Activated T-cell treated with anti-CD3 and anti-CD28 coated beads, Interleukin-2, amount 50 U/mL, for 4 hours (primary cell): ENCODE measurements at places on chromosomes 6 and 20.

DNA sequence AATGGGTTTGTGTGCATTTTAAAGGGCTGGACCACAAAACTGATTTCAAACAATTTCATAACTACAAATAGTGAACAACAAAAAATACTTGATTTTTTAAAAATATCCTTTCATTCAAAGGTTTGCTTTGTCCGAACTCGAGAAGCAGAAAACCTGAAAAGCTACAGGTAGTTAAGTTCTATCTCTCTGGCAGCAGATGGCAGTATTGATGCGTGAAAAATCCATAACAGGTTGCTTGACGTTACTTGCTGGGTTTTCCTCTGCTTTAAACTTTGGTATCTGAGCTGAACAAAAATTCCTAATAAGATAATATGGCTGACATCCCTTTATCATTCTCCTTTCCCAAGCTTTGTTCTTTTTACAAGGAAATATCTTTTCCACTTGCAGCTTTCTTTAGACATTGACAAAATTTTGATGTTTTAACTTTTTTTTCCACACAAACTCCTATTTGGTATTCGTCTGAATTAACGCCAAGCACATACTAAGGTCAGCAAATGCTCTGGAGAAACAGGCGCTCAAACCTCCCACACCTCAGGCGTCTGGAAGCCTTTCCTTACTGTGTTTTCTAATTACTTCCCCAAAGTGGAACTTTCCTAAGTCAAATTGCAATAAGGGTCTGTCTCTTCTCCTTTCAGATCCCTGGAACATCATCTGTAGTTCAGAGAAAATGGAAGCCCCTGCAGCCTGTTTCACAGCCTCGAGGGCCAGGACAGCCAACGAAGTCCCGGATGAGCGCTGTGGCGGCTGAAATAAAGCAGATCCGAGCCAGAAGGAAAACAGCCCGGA is 50.3 kb upstream of the GFRAL start:
- no peak for DNase-seq

DNA sequence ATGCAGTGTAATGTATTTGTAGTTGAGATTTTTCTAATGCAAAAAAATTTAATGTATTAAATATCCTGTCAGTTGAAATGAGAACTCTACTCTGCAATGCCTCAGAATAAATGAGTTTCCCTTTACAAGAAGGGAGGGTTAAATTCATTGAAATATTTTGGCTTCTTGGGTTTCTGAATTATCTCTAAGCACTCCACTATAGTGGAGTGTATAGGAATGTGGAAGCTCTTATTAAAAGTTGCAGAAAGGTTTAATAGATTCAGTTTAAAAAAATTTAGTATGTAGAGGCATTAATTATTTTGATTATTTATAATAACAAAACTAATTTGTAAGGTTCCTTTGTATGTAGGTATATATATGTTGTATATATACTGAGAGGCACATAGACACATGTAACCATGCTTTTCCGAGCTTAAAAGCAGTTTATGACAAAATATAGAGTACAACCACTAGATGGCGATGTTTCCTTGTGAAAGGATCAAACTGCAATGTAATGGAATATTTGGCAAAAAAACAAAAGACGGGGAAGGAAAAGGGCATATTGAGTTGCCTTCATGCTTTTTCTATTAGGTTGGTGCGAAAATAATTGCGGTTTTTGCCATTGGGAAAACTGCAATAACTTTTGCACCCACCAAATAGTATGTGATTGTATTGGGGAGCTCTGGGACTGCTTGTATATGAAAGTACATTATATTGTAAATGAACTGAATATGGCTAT is 144.2 kb downstream of the MYO6 start:
- DNase-seq, result no peak

DNA sequence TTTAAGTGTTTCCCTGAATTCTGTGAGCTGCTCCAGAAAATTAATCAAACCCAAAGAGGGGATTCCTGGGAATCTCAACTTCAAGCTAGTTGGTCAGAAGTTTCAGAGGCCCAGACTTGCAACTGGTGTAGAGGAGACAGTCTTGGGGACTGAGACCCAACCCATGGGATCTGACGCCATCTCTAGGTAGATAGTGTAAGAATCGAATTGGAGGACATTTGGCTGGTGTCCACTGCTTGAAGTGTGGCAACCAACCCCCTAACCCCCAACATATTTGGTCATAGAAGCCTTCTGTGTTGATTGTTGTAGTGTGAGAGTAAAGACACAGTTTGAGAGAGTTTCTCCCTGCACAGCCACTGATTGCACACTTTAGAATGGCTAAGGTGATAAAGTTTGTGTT is 103.5 kb upstream of the CARMIL1 start:
- no peak for DNase-seq

GRCh38 chr6:138336221-138336620 is 41.5 kb upstream of the SMIM28 start:
- DNase-seq, result no peak

DNA sequence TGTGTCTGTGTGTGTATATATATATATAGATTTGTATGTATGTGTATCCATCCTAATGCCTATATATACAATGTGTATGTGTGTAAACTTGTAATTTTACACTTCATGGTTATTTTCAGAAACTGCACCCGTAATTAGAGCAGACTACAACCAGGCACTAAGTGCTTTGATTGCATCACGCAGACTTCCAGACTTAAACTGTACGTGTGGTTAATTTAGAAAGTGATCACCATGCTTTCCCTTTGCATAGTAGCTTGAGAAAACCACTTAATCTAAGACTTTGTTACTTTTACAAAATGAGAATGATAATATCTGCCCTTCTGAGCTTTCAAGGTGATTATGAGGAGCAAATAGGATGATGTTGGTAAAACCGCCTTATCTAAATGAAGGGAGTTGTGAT is 50.1 kb upstream of the E2F3 start:
- no peak for DNase-seq

DNA sequence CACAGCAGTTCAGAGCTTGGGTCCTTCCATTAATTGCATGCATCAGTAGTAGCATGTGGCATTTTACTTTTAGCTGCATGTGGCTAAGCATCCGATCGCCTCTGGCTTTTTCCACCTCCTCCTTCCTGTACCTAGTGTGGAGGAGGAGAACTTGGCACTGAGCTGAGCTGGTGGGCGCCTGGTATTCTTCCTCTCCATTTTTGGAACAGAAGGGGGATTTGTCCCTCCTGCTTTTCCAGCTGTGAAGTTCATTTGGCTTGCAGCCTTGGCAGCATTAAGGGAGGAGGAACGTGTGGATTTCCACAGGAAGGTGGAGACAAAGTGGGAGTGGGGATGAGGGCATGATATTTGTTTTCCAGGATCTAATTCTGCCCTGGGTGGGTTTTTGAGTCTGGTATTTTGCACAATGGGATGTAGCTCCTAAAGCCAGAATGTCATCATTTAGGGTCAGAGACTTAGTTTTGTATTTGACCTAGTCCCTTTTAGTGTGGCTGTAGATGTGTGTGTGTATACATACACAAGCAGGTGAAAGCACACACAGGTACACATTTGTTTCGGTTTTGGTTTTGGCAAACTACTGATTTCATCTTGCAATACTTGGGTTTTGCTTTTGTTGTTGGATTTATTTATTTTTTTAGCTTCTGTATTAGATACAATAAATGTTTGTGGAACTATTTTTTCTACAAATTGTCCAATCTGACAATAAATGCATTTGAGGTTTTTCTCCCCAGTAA is 90.0 kb downstream of the SASH1 start:
- no peak for DNase-seq

- no peak for DNase-seq
These were observed 23.8 kb upstream of the GCM1 start for GRCh38 chr6:53172468-53172803.

DNA sequence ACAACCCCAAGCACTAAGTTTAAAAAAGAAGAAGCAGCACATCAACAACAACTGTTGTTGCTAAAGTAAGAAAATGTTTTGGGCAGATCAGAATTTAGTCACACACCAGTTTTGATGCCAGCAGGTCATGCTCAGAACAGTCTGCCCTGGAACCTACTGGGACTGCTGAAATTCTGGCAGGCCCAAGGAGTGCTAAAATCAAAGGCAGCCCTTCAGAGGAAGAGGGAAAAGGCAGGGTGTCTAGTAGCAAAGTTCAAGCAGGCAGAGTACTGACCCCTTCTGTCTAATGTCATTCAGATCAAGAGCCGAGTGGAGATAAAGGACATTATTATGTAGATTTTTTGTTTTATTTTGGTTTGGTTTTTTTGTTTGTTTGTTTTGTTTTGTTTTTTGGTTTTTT is 96.6 kb upstream of the LOC128125822 start:
- no peak for DNase-seq

GRCh38 chr20:24257171-24257570 is 212.3 kb upstream of the SYNDIG1 start:
- DNase-seq, result no peak

GRCh38 chr6:34484899-34485298 is 19.0 kb downstream of the PACSIN1 start:
- DNase-seq, result peak; percentile 59

DNA sequence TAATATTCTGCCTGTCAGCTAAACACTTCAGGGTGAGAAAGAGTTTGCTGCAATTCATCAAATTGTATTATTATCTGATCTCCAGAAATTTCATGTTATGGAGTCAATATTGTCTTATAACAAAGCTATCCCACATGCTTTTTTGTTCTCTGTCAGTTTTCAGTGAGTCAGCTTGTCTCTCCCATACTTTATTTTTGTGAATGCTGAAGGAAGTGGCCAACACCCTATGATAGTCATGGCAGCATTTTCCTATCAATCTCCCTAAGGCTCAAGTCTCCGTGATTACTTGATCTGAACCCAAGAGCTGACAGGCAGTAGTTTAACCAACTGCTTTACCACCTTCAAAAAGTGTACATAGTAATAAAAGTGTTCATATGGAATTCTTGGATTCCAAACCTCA is 42.2 kb downstream of the RFPL4B start:
- DNase-seq, result no peak
